Transverse colon (tissue), 4 donors: ENCODE measurements at places on chromosomes 5 and 9. TPM values are rescaled to one million over a fixed set of nuclear protein-coding genes. Genes with fewer than 3 reads are reported as not detected.

DNA sequence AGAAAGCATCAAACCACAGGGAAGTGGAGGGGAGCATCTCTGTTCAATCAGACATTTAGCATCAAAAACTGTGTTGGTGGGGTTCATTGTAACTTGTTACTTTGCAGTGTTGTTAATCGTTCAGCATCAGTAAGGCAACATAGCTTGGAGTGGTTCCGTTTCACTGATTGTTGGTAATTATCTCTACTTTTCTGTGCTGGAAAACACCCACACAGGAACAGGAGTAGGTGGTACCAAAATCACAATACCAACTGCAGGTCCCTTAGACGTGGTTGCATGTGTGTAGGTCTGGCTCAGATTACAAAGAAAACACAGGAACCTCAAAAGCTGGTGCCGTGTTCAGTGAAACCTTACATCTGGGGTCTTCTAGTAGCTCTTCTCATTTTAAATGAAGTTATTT lies 146.8 kb downstream of the RNF180 start:
- DNase-seq: no peak

The PCDHGB3 gene
- 1.9 TPM for total RNA-seq

DNA sequence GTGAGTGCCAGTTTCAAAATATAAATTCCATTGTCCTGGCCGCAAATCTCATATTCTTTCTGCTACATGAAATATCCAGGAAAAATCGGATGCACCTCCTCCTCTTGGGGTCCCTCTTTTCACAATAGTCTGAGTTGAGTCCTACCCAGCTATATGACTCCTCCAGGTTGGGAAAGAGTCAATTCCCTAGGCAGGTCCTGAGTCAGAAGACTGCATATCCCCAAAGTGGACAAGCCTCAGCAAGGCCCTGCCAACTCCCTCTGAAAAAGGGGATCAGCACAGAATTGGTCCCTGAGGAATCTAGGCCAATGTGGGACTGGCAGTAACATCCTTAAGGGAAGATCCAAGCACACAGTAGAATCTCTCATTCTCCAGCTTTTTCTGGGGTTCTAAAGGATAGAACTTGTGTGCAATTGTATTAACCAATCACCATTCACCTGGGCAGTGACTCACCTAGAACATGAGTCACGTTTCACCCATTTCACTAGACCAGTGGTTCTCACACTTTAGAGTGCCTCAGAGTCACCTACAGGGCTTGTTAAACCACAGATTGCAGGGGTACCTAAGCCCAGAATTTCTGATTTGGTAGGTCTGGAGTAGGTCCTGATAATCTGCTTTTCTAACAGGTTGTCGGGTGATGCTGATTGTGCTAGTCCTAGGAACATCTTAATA lies 44.7 kb upstream of the TMEM215 start:
- DNase-seq: no peak

- DNase-seq: no peak
Measured at GRCh38 chr9:125521462-125522327, 185.3 kb downstream of the MAPKAP1 start.

DNA sequence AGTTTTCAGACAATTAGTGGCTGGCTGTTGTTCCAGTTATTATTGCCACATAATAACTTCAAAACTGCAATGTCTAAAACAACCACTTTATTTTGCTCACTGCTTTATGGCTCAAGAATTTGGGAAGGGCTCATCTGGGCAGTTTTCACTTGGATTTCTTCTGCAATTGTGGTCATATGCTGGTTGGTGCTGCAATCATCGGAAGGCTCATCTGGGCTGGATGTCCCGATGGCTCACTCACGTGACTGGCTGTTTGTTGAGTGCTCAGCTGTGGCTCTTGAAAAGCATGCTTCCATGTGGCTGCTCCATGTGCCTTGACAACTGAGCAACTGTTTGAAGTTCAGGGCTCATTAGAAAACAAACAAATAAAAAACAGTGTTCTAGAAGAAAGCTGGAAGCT lies 1032.5 kb downstream of the DTWD2 start:
- DNase-seq: no peak

GRCh38 chr9:37787059-37787458 lies 2.2 kb upstream of the EXOSC3 start:
- DNase-seq: no peak

GRCh38 chr5:132714456-132715307 lies 22.7 kb downstream of the KIF3A start:
- DNase-seq: no peak

DNA sequence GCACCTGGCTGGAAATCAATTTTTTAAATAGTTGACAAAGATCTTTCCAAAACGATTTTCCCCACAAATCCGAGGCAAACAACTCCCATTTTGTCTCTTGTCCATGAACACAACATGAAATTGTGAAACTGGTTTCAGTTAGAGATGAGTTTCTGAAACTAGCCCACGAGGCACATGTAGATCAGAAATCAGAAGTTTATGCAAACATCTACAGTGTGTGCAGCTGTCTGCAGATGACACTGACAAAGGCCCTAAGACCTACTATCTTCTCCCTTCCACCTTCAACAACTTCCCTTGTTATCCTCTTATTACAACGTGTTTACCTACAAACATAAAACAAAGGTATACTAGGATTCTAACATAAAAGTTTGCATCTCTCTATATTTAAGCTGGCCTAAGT lies 183.3 kb downstream of the DIRAS2 start:
- DNase-seq: no peak

DNA sequence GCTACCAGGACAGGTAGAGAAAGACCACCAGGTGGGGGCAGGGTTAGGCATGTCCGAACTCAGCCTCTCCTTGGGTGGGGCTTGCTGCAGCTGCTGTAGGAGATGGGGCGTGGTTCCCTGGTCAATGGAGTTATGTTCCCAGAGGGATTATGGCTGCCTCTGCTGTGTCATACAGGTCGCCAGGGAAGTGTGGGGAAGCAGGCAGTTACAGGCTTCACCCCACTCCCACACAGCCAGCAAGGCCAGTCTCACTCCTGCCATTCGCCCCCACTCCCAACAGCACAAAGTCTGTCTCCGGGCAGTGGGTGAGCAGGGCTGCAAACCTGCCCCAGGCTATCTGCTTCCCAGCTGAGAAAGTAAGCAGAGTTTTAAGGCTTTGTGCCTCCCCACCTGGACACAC lies 20.0 kb upstream of the CEP72 start:
- DNase-seq: no peak

GRCh38 chr9:137252555-137253506 lies 1.7 kb downstream of the STPG3 start:
- DNase-seq: no peak

DNA sequence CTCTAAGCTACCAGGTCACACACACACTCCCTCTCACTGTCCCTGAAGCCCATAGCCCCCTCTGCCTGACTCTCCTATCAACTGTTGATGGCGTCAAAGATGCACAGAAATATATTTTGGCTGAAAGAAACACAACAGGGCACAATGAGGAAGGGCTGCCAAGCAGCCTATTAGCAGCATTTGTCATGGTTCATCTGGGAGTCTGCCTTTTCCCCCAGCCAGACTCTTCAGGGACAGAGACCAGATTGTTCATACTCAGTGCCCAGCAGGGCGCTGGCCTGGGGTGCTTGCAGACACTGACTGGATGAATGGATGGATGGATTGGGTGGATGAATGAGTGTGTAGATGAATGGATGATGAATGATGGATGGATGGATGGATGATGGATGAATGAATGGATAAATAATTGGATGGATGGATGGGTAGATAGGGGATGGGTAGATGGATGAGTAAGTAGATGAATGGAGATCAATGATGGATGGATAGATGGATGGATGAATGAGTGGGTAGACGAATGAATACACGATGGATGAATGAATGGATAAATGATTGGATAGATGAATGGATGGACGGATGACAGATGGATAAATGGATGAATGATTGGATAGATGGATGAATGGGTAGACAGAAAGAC lies 90.5 kb downstream of the ADAMTS2 start:
- DNase-seq: no peak

The RNF183 gene
- total RNA-seq: not detected

The INSL6 gene
- not detected for total RNA-seq

DNA sequence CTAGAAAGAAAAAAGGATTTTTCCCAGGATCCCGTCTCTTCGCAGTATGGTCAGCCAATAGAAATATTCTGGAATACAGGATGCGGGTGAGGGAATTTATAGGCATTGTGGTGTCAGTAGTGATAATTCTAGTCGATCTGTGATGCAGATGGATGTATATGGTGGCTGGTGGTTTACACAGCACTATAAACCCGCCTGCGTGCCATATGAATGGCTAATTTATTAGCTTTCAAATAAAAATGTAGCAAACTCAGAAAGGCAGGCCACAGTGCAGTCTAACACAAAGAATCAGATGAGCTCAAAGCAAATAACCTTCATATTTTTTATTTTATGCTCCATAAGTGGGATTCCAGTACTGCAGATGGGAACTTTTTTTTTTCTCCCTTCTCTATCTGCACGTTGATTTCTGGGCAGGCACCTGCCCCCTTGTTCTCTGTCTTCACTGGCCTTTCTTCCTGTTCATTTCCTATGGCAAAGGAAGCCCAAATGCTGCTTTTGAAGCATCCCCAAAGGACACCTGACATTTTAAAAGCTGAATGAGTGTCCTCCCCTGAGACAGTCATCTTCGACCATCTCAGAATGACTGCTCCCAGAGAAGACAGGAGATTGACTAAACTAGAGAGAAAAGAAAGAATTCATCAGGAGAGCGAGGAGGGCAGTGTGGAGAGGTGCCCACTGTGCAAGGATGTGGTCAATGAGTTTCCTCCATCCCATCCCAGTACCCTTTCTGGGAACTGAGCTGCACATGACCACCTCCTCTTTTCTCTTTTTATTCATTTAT lies 52.1 kb downstream of the SEMA6A start:
- no peak for DNase-seq

- DNase-seq: no peak
Measured at GRCh38 chr9:130017076-130017475, 25.9 kb downstream of the FNBP1 start.

DNA sequence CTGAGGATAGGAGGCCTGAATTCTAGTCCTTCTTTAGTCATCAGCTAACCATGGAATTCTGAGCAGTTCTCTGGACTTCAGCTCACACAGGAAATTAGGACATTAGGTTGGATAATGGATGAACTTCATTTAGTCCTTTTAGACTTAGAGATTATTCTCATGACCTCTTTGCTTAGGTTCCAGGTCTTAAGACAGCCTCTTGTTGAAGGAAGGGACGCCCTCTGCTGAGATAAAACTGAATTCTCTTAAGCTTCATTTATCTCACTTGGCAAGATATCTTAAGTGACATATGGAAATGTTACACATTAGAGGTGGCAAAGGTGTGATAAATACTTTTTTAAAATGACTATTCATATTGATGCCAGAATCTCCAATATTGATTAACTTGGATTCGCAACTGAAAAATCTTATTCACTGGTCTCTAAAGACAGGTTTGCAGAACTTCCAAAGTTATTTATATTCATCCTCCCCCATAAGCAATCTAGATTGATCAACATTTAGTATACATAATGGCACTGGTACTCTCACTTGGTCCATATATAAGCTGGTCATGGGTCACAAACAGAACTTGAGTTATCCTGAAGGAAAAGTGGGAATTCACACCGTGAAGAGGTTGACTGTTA lies 16.9 kb upstream of the ZNF366 start:
- no peak for DNase-seq
